Stimulated activated CD4-positive, alpha-beta T cell treated with anti-CD3 and anti-CD28 coated beads, Interleukin-1b, Interleukin-23, amount 100 ng/mL, for 1 hour (primary cell): ENCODE measurements at places on chromosomes 2 and 18.
A peak's percentile ranks its signal among the peaks of the same experiment; 100 is the strongest.

DNA sequence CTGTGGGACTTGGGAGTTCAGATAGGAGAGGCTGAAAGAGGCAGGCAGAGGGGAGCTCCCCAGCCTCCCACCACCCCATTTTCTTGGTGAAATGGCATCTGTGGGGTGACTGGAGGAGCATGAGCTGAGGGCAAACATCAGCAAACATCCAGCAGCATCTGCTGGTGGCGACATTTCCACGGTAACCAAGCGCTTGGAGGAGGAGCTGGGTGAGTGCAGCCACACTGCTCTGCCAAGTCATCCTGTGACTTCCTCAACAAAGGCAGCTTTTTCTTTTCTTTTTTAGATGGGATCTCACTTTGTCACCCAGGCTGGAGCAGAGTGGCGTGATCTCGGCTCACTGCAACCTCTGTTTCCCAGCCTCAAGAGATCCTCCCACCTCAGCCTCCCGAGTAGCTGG, 5.6 kb downstream of the TXNL4A start:
- DNase-seq: no peak

GRCh38 chr2:9251154-9252001, 44.8 kb downstream of the ASAP2 start:
- DNase-seq: no peak

DNA sequence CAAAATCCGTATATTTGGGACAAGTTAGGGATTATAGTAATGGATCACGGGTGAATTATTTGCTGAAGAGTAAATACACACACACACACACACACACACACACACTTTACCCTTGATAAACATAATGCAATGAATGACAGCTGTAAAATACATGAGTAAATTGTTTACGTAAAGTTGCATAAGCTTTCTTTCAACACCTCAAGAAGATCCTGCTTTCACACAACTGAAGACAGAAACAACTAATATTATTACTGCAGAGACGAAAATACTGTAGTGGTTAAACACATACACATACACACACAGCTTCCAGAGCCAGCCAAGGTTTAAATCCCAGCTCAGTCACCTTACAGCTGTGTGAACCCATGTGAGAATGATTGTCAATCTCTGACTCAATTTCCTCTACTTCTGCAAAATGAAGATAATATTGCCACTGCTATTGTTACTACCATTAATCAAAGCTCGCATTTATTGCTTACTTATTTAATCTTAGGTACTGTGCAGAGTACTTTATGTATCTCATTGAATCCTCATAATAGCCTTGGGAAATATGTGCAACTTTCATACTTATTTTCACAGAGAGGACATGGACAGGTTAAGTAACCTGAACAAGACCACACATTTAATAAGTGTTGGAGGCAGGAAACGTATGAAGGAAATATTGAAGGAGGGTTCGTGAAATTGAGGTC, 50.6 kb upstream of the DOK6 start:
- no peak for DNase-seq

GRCh38 chr2:88753833-88754584, 62.5 kb downstream of the RPIA start:
- DNase-seq: no peak

DNA sequence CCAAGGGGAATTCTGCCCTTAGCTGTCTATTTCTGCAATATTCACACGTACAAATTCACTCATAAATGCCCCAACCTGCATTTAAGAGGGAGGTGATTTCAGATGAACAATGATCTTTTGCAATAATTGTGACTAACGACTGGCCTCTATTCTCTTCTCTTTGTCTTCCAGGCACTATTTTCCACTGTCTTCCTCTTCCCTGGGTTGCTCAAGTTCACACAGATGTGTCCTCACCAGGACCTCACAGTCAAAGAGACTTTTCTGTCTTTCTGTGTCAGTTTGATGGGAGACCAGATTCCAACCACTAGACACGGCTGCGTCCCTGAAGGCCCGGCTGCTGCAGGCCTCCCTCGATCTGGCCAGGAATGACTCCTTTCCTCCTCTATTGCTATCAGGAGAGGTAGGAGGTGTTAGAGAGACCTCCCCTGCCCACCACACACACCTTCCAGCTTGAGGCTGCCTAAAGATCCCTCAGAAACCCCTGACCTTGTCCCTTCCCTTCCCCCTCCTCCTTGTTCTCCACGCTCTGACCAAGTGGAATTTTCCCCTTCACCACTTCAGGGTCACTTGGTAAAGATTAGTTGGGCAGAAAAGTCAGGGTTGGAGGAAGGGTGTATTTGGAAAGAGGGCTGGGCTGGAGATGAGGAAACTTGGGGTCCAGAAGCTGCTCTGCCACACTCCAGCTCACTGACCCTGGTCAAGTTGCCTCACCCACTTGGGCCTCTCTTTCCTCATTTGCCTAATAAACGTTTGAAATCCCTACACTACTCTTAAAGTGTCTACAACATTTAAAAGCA, 109.2 kb upstream of the COPS8 start:
- no peak for DNase-seq

GRCh38 chr2:228927028-228928010, 343.8 kb downstream of the PID1 start:
- DNase-seq: no peak

- DNase-seq: no peak
These were observed 10.1 kb upstream of the SULT1C4 start for GRCh38 chr2:108367561-108368175.

GRCh38 chr18:59957957-59958356, 58.2 kb downstream of the PMAIP1 start:
- DNase-seq: no peak

- no peak for DNase-seq
These were observed 98.8 kb downstream of the TRABD2A start for GRCh38 chr2:84781942-84782716.

DNA sequence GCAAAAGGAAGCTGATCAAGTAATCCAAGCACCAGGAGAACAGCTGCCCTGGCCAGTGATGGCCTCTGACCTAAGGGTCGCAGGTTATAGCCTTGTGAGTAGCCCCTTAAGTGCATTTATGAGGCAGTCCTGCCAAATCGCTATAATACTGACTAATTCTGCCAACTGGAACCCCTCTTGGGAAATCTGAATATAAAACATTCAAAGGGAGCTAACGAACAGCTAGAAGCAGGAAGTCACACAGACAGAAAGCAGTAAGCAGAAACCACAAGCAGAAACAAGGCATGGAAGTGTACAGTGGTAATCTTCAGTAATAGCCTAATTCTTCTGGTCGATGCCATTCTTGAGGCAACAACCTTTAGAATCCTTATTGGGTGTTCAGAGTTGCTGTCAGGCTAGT, 521.3 kb downstream of the METTL4 start:
- no peak for DNase-seq

- no peak for DNase-seq
These were observed 140.8 kb upstream of the SLC1A4 start for GRCh38 chr2:64848363-64848762.

DNA sequence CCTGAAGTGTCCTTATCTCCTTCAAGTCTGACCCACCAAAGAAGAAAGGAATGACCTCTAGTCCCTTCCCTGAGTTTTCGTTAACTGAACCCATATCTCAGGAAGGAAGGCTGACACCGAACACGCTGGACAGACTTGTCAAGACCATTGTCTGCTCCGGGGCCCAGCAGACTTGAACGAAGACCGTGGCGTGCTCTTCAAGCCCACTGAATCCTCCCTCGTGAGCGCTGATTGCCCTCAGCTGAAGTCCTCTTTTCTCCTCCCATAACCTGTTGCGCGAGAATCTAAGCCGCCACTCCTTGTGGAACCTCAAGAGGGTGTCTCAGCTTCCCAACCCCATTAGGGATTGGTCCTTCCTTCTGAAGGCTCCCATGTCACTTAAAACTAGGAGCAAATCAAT, 634 bp upstream of the CNDP1 start:
- DNase-seq: no peak

DNA sequence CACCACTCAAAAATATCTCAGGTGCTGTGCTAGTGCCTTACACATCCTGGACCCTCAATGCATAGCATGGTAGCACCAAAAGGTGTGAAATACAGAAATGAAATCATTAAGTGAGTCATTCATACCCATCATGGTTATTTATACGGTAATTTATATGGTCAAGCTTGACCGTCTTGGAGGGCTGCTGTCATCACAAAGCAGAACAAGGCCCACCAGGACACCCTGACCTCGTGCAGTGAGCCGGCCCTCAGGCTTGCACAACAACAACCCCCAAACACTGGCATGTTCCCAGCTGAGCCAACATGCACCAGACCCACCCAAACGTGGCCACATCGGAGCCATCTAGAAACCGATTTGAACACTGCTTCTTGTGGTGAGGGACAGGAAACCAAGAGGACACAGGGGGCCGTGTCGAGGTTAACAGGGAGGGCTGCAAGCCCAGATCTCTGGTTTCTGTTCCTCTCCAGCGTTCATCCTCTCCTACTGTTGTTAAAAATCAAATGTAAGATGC, 378.5 kb upstream of the ID2 start:
- DNase-seq: peak; percentile 49

GRCh38 chr2:235149240-235149659, 197.4 kb downstream of the SH3BP4 start:
- no peak for DNase-seq

GRCh38 chr2:147460155-147460554, 384.7 kb upstream of the ACVR2A start:
- no peak for DNase-seq

GRCh38 chr18:46325895-46326294, 221.7 kb downstream of the HAUS1 start:
- no peak for DNase-seq

DNA sequence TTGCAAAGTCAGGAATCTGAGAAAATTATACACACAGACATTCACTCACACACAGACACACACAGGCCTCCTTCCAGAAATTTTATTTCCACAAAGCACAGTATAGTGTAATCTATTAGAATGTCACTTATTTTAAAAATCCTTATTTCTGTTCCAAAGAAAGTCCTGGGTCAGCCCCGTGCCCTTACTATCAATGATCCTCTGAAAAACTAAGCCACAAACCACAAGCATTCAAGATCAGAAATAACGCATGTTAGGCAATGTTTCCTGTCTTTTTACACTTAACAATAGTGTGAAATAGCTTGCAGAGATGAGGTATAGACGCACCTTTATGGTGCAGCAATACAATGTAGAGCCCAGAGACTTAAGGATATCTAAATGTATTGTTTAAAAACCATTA, 25.8 kb downstream of the TBC1D8 start:
- DNase-seq: no peak

- no peak for DNase-seq
These were observed 4.3 kb upstream of the ARHGEF4 start for GRCh38 chr2:130832296-130832940.

DNA sequence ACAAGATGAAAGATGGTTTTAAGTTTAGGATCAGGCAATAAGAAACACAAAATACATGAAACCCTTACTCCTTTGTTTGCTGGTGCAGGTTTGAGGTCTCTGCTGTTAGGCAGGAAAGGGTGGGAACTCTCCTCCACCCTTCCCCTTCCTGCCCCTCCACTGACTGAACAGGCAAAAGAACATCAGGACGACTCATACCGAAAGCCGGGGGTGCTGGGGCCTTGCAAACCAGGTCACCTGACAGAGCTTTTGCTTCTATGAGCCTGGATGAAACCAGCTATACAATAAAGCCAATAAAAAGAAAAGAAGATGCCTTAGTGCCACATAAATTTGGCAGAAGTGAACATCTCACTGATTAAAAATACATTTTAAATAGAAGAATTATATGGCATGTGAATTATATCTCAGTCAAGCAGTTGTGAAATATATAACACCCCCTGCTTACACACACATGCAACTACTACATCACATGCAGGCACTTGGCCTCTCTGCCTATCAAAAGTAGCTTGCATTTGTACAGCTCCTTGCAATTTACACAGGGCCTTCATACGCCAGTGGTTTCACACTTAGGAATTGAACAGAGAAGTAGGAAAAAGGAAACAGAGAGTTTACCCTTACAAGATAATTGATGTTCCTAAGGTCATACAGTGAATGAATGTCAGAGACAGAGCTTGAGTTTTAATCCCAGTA, 215.1 kb upstream of the TRIB2 start:
- DNase-seq: peak; percentile 41

DNA sequence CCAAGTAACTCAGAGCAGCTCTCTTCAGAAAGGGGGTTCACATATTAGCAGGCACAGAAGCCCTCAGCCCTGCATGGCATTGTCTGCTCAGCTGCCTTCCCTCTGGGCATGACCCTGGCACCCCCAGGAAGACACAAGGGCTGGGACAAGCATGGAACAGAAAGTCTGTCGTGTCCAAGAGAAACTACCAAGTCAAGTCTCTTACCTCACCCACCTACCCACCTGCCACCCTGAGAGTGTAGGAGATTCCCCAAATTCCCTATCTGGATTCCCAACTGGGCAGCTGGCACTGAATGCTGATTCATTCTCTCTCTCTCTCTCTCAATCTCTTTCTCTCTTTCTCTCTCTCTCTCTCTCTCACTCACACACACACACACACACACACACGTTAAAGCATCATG, 21.6 kb downstream of the SMAD7 start:
- DNase-seq: no peak

DNA sequence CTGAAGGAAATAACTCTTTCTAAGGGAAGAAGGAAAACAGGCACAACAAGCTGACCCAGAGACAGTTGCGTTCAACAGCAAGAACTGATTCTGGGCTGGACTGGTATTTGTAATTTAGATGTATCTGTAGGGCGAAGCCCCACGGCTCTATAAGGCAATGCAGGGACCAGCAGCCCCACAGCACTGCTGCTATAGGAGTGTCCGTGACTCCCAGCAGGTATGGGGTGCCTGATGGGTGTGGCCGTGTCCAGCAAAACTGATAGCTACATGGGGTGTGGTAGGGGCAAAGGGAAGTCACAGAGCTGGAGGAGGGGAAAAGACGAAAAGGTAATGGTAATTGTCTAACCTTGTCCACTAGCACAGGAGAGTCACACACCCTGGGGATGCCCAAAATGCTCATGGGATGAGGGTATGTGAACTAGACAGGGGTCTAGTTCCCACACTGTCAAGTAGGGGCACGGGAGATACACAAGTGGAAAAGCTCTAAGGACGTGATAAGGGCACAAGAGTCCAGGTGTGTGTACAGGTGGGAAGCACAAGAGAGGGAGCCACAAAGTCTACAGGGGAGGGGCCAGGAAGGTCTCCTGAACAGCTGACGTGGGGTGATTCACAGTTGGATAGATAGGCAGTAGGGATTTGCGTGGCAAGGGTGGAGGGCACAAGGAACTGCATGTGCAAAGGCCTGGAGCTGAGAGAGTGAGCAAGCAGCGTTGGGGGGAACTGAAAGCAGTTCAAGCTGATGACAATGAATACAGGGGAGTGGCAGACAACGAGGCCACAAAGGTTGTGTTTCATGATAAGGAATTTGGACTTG, 48.5 kb upstream of the ASPRV1 start:
- DNase-seq: no peak
